NCI-H1436 treated with DMSO at 0.1 percent for 48 hours (cell line): ENCODE measurements at places on chromosomes 6 and 20.

- no peak for DNase-seq
Observed at GRCh38 chr6:35388772-35389352, 46.5 kb downstream of the PPARD start.

DNA sequence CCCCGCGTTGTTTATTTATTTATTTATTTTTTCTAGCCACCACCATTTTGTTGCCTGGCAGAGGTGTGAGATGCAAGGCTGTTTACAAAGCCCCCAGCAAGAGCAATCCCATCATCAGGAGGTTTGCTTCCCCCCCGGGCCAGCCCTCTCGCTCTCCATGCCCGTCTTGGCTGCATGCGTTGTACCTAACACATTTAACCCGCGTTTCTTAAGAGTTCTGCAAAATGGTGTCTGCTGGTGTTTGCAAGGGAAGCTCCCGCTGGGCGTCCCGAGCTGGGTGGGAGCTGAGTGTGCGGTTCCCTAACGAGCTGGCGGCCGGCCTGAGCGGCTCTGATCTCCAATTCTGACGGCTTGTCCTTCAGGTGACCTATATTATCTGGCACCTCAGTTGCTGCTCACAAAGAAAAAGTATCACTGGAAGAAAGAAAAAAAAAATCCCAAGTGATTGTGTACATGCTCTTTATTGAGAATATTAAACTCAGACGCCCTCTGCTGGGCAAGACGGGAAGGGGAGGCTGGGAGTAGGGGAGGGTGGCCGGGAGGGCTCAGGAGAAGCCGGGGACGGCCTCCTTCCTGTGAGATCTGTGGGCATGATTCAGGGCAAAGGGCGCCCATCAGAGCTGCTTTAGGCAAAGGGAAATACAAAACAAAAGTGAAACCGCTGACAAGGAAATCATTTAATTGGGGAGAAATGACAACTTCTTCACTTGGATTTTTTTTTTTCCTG is 154.8 kb downstream of the BCAS1 start:
- DNase-seq: peak; percentile 61

- no peak for DNase-seq
Observed at GRCh38 chr6:146697921-146698320, 99.1 kb downstream of the ADGB start.

- DNase-seq: no peak
Observed at GRCh38 chr6:157516319-157517026, 135.5 kb downstream of the ZDHHC14 start.

DNA sequence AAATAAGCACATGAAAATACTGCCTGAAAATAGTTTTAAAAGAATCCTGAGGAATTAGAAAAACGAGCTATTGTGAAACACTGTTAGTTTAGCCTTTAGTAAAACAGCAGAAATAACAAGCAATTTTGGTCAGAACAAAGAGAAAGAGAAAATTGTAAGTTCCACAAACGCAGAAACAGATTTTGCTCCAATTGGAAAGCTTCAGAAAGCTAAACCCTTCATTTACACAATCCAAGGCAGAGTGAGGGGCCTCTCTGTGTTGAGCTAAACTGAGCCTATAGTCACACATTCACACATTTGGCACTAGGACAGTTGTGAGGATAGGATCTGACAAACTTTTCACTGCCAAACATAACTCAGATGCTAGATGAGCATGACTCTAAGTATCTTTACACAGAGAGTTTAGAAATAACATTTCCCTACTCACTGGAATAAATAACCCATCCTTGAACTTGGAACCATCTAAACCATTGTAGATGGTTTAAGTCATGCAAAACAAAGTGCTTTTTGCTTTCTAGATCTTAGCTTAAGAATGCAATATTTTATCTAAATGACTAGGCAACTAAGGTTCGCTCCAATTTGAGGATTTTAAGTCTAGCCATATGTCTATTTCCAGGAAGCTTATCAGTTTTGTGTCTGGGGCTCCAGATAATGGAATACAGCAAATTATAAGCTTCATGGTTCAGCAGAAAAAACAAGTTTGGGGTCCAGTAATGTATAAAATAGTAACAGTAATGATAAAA is 122.6 kb downstream of the SGK1 start:
- no peak for DNase-seq

DNA sequence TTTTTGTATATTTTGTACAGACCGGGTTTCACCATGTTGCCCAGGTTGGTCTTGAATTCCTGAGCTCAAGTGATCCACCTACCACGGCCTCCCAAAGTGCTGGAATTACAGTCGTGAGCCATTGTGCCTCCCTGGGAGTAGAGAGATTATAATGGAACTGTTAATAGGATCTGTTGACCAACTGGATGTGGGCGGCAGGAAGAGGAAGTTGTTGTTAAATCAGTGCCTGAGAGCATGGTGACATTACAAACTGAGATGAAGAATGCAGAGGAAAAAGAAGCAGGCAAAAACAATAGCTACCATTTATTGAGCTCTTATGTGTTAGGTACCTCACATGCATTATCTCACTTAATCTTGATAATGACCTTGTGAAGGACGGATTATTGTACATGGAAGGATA is 9.2 kb upstream of the L3MBTL3 start:
- DNase-seq: no peak

- DNase-seq: no peak
Observed at GRCh38 chr6:96814625-96815024, 22.7 kb downstream of the GPR63 start.

GRCh38 chr6:37507077-37507476 is 7.4 kb upstream of the CCDC167 start:
- no peak for DNase-seq

GRCh38 chr6:35139924-35140638 is 1.1 kb downstream of the TCP11 start:
- no peak for DNase-seq

- DNase-seq: no peak
Observed at GRCh38 chr20:51484831-51485230, 57.7 kb downstream of the NFATC2 start.

- DNase-seq: peak; percentile 6
Observed at GRCh38 chr6:138795809-138796603, at the start of gene ECT2L. Gene ECT2L, plus strand, starts transcription at chr6:138796087. Its CDS starts 17,188 bp downstream, at chr6:138813275.

DNA sequence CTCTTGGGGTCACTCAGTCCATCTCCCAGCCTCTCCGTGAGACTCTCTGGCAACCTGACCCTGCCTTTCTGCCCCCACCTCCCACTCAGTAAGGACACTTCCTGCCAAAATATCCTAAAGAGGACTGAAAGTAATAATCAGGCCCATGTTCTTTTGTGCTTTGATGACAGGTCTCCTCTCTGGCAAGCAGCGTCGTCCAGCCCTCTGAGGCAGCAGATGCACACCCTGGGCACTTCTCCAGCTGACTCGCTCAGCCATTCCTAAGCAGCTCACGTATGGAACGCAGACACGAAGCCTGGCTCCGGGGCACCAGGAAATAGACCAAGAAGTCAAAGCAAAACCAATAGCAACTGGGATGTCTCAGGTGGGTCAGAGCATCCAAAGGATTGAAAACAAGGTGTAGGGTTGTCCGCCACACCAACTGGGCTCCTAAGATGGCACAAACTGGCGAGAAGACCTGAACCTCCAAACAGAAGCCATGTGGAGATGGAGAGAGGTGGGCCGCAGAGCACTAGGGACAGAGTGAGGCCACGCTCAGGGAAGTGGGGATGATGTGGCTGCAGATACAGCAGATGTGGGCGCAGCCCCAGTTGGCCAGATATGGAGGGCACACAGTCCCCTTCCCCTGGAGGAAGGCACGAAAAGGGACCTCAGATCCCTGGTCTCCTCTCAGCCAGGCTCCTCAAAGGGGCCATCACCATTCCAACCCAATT is 99.3 kb downstream of the PRND start:
- no peak for DNase-seq

DNA sequence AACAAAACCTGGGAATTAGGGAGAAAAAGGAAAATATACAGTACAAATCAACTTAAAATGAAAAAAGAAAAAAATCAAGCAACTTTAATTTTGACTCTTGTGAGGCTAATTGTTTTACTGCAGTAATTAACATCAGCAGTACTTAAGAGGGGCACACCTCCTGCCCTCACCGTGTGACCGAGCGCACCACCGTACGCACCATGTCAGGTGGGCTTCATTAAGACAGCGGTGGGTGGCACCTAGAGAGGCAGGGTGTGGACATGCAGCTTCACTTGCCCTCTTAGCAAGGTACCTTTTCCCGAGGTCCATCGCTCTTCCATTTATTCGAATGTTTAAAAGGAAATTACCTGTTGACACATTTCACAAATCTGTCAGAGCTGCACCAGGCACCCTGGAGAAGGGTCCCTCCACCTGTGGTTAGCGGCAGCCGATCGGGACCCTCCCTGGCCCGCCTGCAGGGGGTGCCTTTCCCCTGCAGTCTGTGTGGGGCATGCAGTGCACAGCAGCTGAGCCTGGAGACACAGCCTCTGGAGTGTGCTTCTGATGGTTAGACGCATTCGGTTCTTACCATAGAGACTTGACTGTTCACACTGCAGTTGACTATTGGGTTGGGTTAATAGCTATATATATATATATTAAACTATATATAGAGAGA is 184.1 kb downstream of the TMEM242 start:
- no peak for DNase-seq

DNA sequence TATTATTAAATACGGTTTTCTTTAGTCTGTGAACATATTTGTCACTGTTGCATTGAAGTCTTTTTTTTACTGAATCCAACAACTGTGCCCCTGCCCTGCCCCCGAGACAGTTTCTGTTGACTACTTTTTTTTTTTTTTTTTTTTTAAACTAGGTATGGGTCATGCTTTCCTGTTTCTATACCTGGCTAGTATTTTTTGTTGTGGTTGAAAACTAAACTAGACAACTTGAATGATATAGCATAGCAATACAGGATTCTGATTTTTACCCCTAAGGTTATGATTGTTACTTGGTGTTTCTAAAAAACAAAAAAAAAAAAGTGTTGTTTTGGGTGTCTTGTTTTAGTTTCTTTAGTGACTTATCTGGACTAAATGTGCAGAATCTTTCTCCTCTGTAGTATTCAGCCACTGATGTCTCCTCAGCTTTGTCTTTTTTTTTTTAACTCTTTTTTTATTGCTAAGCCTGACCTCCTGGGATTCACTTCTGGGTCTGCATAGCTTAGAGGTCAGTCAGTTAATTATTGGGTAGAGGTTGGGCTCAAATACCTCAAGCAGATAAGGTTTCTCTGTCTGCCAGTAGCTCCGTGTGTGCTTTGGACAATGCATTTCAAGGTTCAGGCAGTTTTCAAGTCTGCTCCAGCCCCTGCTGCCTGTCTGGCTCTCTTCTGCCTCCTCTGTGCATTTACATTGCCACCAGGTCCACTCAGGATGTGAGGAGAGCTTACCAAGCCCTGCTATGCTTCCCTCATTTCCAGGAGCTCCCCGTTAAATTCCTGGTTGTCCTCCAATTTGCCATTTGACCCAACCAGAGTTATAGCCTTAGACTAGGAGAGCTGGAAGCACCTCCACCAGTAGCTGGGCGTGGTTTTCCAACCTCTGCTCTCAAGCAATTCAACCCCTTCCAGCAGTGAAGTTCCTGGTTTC is 91.4 kb downstream of the SYNDIG1 start:
- DNase-seq: no peak

GRCh38 chr6:163964789-163965188 is 550.3 kb downstream of the QKI start:
- no peak for DNase-seq

DNA sequence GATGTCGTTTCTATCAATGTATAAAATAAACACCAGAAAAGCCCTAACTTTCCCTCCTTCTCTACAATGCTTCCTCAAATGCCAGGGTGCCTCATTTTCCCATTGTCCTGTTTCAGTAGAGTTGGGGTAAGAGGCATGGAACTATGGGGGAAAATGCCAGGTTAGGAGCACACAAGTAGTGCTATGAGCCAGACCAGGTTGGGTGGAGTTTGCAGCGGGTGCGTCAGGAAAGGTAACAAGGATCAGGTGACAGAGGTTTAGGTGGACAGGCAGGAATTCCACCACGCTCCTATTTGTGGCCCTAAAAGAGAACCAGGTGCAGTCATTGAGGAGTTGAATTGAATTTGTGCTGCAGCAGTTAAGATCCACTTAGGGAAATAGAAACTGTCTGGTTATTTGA is 36.5 kb downstream of the SYTL3 start:
- DNase-seq: no peak

GRCh38 chr6:30842754-30843610 is 41.3 kb upstream of the DDR1 start:
- no peak for DNase-seq

DNA sequence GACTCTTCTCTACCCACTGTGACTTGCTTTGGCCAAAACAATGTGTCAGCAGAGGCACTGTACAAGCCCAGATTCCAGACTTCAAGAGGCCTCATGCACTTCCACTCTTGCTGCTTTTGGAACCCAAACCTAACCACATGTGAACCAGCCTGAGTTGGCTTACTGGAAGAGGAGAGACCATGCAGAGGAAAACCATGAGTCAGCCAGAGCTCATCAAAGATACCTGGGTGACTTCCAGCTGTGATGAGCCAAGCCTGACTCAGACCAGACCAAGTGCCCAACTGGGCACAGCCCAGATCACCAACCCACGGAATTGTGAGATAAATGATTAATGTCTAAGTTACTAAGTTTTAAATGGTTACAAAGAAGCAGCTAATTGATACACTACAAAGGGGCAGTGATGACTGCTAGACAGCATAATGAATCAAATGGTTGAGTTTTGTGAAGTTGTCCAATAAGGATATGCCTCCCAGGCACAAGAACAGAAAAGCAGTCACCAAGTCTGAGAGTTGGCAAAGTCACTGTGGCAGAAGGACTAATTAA is 16.2 kb upstream of the BEND6 start:
- DNase-seq: no peak

GRCh38 chr6:16756660-16757255 is 4.5 kb downstream of the ATXN1 start:
- DNase-seq: no peak

GRCh38 chr6:165842281-165842936 is 179.4 kb upstream of the PDE10A start:
- DNase-seq: no peak

- no peak for DNase-seq
Observed at GRCh38 chr6:42095776-42096541, 45.6 kb downstream of the TAF8 start.

GRCh38 chr6:155450240-155450581 is 5.4 kb downstream of the NOX3 start:
- DNase-seq: no peak

GRCh38 chr6:158170656-158171081 is 2.5 kb downstream of the GTF2H5 start:
- DNase-seq: no peak

GRCh38 chr6:139981066-139981624 is 606.7 kb upstream of the CITED2 start:
- DNase-seq: no peak

- no peak for DNase-seq
Observed at GRCh38 chr6:32972353-32973143, 4.2 kb downstream of the BRD2 start.

DNA sequence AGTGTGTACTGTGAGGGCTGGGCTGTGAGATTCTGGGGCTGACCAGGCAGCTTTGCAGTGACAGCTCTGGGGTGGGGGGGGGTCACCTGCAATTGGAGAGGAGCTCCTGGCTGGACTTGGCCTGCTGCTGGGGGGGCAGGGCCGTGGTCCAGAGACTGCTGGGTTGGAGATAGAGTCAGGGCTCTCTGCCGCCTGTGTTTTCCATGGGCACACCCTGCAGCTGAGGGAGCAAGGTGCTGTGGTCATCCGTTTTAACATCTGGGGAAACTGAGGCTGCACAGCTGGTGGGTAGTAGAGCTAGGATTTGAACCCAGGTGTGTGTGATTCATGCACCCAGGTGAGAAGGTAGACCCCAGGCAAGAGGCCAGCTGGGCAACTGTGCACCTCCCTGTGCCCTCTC is 7.3 kb downstream of the DLGAP4 start:
- no peak for DNase-seq

- DNase-seq: no peak
Observed at GRCh38 chr6:157020881-157021343, 243.7 kb downstream of the ARID1B start.
